ENCODE measurements at places on chromosomes 11 and 22.

DNA sequence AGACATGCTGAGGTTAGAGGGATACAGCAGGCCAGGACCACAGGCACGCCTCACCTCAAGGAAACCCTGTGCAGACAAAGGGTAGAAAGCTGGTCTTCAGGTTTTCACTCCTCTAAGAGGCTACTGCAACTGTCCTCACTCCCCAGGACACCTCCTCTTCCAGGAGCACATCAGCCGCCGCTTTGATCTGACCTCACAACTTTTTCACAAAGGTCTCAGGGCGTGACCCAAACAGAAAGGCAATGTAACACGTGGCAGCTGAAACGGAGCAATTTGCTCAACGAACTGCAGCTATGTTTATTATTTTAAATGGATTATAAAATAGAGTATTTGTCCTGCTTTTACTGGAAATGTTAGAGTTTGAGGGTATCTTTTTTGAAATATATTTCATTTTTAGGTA is 46.1 kb downstream of the LARGE1 start:
- DNase-seq: no peak

GRCh38 chr11:33874910-33875490 is 16.9 kb downstream of the LMO2 start:
- no peak for DNase-seq

GRCh38 chr22:45159652-45160462 is 3.9 kb upstream of the NUP50 start:
- no peak for DNase-seq

- no peak for DNase-seq
Measured at GRCh38 chr11:36229091-36229705, 60.0 kb downstream of the COMMD9 start.

GRCh38 chr11:61675826-61676225 is 4.4 kb upstream of the DAGLA start:
- DNase-seq: no peak

DNA sequence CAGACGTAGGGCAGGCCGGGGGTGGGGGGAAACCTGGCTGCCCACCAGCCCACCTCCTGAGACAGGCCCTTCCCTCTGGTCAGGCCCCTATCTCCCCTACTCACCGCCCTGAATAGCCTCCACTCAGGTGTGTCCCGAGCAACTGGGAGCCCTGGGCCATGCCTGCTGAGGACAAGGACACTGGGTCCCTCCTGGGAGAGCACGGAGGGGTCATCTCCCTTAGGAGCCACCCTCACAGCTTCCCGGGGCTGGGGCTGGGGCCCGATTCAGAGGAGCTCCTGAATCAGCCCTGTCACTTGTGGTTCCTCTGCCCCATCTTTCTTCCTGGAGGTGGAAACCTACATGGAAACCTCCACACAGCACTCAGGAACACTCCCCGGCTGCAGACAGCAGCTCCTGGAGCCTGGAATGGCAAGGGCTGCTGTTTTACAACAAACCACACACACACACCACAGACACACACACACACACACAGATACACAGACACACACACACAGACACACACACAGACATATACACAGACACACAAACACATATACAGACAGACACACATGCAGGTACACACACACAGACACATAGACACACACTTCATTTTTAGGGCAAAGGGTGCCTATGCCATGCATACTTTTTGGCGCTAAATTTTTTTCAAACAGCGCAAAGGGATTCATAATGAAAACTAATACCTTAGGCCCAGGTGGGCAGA is 9.6 kb upstream of the EMID1 start:
- no peak for DNase-seq

DNA sequence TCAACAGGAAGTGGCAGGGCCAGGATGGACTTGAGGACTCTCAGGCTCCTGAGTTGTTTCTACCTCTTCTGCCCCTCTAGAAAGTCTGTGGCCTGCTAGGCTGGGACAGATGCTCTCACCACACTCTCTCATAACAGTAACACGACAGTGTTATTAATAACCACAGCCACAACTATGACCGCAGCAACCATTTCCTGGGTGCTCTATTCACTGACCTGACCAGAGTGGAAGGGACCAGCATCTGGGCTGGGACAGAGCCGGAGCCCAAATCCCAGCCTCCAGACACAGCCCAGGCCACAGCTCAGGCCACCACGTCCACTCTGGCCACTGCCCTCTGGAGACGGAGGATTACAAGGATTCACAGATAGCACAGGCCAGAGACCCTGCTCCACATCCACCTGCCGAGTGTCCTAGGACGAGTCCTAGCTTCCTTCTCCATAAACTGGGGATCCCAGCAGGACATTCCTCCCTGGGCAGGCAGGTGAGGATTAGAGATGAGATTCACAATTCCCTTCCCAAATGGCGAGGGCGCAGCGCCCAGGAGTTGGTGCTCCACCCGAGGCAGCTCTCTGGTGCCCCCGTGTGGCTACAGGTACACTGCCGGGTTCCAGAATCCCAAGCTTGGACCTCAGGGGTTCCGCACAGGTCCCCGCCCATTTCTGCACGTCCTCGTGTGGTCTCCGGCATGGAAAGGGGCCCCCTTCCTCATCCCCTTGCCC is 7.1 kb downstream of the PNPLA5 start:
- DNase-seq: peak; percentile 37

DNA sequence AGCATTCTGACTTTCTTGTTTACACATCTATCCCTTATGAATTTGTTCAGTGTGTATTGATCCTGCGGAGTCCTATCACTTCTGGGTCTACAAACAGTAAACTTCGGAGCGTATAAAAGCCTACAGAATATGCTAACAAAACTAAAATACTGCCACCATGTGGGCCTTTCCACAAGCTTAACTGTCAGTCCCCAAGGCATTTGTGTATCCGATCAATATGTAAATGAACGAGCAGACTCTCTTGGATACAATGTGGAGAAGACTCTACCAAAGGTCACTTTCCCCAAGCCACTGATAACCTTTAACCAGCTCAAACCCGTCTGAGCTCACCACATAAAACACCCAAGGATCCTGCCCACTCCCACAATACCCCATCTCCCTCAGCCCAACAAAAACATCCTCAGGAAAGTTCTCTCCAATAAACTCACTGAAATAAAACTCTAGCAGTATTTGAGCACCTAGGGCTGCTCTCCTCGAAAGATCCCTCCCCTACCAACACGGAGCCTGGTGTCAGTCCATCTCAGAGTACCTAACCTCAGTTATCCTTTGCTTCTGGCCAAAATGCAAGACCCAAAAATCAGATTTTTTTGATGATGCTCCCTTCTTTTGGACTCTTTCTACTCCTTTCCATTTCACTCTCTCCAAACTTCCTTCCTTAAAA is 17.8 kb downstream of the ADA2 start:
- DNase-seq: no peak

- no peak for DNase-seq
Measured at GRCh38 chr11:35868491-35868890, 75.4 kb upstream of the LDLRAD3 start.

DNA sequence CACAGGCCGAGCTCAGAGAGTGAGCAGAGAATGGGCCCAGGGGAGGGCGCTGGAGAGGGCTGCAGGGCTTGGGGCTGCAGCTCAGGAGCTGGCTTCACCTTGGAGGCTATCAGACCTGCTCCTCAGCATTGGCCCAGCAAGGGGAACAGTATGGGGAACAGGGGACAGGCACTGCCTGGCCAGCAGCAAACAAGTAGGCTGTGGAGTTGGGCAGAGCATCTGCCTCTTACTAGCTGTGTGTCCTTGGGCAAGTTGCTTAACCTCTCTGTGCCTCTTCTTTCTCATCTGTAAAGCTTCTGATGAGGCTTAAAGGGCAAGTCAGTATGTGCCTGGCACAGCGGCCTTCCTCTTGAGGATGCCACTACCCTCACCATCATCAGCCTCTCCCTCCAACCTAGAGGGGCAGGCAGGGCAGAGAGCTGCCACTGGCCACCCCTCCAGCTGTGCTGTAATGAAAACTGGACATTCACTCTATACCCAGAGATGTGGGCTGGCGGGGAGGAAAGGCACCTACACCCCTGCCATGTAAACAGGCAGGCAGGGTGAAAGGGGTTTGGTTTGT is 7.5 kb upstream of the CDKN1C start:
- no peak for DNase-seq

DNA sequence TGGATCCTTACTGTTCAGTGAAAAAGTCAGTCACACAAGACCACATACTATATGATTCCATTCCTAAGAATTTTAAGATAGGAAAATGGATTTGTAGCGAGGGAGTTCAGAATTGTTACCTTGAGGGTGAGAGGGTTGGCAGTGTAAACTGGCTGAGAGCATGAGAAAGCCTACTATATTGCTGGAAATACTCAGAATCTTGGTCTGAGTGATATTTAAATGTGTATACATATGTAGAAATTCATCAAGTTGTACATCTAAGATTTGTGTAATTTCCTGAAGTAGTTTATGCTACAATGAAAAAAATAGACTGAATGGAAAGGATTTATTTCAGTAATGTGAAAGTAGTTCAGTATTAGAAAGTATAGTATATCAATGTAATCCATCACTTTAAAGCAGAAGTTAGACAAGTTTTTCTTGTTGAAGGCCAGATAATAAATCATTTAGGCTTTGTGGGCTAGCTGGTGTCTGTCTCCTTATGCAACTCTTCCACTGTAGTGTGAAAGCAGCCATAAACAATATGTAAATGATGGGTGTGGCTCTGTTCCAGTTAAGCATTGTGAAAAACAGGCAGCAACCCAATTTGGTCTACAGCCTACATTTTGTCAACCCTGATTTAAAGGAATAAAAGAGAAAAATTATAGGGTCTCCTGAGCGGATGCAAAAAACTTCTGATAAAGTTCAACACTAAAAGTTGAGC is 127.2 kb upstream of the THY1 start:
- DNase-seq: no peak

DNA sequence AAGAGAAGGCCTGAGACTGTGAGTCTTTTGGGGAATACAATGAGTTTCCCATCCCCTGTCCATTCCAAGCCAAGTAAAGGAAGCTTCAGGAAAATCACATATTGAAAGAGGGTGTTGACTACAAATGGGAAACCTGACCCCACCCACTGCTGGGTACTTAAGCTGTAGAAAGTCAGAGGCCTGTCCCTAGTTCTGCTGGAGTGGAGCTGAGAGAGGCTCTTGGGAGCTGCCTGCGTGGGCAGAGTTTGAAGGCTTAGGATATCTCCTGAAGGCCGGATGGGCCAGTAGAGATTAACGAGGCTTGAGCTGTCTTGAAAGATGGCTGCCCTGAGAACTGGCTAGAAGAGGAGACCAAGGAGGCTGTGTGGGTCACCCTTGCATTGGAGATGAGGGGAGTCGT is 176.2 kb upstream of the NECTIN1 start:
- no peak for DNase-seq

DNA sequence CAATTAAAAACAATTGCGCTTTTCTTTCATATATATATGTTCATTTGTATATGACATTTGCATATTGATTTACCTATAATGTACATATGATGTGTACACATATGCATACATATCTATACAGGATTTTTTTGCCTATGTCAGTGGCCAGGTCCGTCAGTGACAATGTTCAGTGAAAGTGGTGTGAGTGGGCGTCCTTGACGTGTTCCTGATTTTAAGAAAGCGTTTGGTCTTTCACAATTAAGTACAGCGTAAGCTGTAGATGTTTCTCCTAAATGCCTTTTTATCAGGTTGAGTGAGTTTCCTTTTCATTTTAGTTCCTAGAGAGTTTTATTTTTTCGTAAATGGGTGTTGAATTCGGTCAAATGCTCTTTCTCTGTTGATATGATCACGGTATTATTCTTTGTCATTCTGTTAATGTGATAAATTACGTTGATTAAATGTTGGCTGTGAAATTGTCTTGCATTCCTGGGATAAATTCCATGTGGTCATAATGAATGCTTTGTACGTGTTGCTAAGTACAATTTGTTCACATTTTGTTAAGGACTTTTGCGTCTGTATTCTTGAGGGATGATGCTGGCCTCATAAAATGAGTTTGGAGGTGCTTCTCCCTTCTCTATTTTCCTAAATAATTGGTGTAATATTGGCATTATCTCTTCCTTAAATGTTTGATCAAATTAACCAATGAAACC is 10.6 kb upstream of the GNB1L start:
- DNase-seq: no peak

GRCh38 chr11:18757811-18758210 is 31.8 kb upstream of the IGSF22 start:
- DNase-seq: no peak

- DNase-seq: no peak
Measured at GRCh38 chr22:38411016-38411415, 44.0 kb downstream of the KCNJ4 start.

DNA sequence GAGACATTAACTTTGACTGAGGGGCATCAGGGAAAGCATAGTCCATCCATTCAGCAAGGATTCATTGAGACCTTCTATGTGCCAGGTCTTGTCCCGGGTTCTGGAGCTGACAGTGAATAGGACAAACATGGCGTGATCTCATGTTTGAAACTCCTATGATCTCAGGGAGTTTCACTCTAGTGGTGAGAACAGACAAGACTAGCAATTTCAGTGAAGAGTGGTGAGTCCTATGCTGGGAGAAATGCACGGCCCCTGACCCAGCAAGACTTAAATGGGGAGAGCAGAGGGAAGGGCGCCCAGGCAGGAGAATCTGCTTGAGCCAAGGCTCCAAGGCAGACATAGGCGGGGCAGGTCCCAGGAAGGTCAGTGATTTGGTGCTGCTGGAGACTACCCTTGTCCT is 155.7 kb downstream of the CEP164 start:
- DNase-seq: no peak
